Testis (tissue), 5 donors: ENCODE measurements at places on chromosomes 2 and 18. TPM values are rescaled to one million over a fixed set of nuclear protein-coding genes. Genes with fewer than 3 reads are reported as not detected.
A peak's percentile ranks its signal among the peaks of the same experiment; 100 is the strongest.

LAMA3 gene
- total RNA-seq, result 22.1 TPM

MAL gene
- total RNA-seq, result 0.62 TPM

DSEL gene
- total RNA-seq, result 5.7 TPM

AGXT gene
- 0.24 TPM for total RNA-seq

IL1RN gene
- total RNA-seq, result 3.2 TPM

IL1R2 gene
- total RNA-seq, result 3.7 TPM

DSG1 gene
- 3.8 TPM for total RNA-seq

CCDC148 gene
- total RNA-seq, result 5.0 TPM

SERPINB10 gene
- total RNA-seq, result not detected

SERPINB2 gene
- not detected for total RNA-seq

REG3G gene
- total RNA-seq, result 22.3 TPM

GALR1 gene
- 0.43 TPM for total RNA-seq

- no peak for DNase-seq
Measured at GRCh38 chr2:192437653-192438052, 242.9 kb upstream of the TMEFF2 start.

GRCh38 chr2:147543056-147543455, 301.8 kb upstream of the ACVR2A start:
- DNase-seq, result no peak

DNA sequence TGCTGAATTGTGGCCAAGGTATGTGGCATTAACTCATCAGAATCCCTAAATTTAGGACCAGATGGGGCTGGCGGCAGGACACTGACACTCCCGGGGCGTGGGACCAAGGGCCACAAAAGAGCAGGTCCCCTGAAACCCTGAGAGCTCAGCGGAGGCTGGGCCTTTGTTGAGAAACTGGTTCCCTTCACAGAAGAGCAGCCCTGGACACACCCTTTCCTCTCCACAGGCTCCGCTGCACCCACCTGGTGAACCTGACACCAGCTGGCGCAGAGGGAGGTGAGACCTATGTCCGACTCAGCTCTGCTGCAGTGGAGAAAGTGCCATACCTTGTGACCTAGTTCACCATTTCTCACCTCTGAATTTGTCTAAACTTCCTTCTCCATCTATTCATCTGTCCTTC, 119.5 kb downstream of the RTP5 start:
- peak; percentile 7 for DNase-seq

DNA sequence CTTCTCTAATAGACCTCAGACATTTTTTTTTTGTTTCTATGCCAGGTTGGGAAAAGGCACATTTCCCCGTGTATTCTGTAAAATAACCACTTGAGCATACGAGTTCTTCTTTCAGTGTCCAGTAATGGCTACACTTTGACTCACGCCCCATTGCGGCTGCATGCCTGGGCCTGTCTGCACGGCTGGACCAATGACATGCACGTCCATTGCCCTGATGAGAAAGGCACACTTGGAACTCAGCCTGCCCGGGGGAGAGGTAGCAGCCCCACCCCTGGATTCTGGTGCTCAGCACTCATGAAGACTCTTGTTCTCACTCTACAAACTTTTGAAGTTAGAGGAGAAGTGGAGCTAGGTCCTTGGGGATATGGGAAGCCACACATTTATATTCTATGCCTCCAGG, 5.8 kb downstream of the PCARE start:
- no peak for DNase-seq

DNA sequence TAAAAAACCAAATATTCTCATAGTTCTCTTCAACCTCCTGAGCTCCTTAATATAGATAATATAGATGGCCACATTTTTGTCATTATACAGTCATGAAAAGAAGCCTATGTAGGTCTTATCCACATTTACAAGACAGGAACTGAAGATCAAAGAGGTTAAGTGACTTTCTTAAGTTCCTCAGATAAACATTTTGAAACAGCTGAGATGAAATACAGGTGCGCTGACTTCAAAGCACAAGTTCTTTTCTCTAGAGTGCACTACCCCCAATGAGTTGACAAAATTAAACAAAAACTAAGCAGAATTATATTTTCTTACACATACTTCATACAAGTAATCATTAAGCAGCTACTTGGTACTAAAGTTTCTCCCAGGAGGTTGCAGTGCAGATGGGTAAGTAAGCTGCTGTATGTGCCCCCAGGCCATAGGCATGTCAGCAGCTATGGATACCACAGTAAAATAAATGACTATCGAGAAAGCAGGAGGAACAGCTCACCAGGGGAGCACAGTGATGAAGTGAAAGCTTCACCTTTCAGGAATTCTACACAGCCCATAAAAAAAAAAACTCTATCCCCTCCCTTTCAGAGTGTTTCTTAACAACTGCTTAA, 199.8 kb downstream of the DPP10 start:
- DNase-seq, result no peak

DNA sequence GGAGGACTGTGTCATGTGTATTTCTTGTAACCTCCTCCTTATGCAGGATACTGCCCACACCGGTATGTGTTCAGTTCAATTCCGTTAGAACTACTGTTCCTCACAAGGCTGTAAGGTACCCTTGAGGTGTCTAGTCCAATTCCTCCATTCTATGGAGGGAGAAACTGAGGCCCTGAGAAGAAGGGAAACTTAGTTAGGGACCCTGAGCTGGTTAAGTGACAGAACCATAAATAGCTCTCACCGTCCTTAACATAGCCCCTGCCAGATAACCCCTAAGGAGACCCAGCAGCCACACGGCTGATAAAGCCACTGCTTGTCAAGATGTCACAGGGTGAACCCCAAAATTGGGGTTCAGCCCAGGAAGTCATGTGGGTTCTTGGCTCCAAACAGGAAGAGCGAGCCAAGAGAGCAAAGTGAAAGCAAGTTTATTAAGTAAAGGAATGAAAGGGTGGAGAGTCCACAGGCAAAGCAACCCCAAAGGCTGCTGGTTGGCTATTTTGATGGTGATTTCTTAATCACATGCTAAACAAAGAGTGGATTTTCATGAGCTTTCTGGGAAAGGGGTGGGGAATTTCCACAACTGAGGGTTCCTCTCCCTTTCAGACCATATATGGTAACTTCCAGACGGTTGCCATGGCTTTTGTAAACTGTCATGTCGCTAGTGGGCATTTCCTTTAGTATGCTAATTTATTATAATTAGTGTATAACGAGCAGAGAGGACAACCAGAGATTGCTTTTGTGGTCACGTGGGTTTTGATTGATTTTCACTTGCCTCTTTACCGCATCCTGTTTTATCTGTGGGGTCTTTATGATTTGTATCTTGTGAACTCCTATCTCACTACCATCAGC, 83.4 kb upstream of the RTN4 start:
- peak; percentile 54 for DNase-seq

GRCh38 chr2:221527776-221528309, 44.3 kb downstream of the EPHA4 start:
- DNase-seq, result no peak

GRCh38 chr2:207254591-207255464, 89.1 kb upstream of the KLF7 start:
- peak; percentile 66 for DNase-seq

- peak; percentile 92 for DNase-seq
Measured at GRCh38 chr2:215435870-215436704, at the start of gene FN1. FN1 (minus strand) TSS chr2:215436068; CDS start chr2:215435802, 266 bp downstream.

GRCh38 chr2:8457699-8458502, 224.0 kb upstream of the ID2 start:
- DNase-seq, result no peak

GRCh38 chr18:51711298-51711889, 513.9 kb upstream of the MEX3C start:
- no peak for DNase-seq

DNA sequence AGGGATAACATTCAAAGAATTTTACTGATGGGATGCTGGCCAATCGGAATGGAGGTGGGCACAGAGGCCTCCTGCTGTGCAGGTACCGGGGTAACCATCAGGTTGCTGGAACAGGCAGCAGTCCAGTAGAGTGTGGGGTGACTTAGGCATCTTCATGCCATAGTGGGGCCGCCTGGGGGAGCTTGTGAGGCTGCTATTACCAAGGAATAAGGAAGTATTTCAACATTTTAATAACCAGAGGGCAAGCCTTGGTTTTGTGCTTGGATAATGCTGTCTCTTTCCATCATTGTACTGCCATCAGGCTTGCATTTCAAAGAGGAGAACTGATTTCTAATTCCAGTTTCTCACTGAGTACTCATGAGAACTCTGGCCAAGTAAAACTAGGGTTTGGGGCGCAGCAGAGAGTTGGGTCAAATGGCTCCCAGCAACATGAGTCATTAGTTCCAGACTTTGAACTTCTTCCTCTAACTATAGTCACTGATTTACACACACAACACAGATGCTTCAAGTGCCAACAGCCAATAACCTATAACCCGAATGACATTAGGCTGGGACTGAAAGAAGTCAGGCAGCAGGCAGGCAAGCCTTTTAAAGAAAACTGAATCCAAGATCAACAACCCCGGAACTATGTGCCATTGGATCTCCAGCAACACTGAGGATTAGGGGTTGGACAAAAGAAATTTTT, 56.1 kb upstream of the FHL2 start:
- peak; percentile 50 for DNase-seq

DNA sequence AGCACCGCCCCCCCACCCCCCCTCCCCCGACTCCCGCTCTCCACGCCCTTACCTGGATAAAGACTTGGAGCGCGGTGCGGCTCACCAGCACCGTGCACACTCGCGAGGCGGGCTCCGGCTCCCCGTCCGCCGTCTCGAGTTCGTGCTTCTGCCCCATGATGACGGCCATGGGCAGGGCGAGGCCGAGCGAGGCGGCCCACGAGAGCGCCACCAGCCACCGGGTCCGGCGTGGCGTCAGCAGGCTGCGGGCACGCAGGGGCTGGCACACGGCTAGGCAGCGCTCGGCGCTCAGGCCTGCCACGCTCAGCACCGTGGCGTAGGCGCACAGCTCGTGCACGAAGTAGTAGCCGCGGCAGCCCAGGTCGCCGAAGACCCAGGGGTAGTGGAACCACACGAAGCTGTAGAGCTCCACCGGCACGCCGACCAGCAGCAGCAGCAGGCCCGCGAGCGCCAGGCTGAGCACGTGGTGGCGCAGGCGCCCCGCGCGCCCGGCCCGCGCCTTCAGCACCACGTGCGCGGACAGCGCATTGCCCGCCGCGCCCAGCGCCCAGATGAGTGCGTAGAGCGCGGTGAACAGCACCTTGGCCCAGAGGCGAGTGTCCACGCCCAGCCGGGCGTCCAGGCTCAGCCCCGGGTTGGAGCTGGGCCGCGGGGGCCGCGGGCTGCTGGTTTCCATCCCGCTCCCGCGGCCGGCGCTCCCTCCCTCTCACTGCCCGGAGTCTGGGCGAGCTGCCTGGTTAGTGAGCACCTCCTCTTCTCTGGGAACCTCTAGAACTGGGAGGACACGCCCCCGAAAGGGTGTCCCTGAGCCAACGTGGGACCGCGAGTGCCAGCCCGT, at the start of gene NTSR2:
Gene NTSR2 (minus strand): TSS at position 742 of the 838 bp plus-strand sequence. CDS start 66 bp downstream, at position 676.
- DNase-seq, result peak; percentile 80

DNA sequence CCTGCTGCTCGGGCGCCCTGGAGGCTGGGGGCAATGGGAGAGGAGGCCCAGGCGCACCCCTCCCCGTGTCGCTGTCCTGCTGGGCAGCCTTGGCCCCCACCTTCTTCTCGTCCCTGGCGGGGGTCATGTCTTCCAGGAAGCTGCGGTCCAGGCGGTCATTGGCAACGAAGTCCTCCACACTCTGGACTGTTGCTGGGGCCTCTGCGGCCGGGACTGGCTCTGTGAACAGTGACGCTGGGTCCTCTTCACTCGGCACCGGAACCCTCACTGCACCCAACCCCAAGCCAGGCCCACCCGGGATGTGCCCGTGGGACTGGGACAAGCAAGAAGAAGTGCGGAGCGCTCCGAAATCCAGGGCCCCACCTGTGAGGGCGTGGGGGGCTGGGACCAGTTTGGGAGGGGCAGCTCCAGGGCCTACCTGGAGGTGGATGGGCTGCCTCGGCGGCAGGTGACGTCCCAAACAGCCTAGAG, 308.0 kb downstream of the CCDC74A start:
- DNase-seq, result no peak

GRCh38 chr18:22108674-22109073, 60.7 kb upstream of the GATA6 start:
- no peak for DNase-seq

DNA sequence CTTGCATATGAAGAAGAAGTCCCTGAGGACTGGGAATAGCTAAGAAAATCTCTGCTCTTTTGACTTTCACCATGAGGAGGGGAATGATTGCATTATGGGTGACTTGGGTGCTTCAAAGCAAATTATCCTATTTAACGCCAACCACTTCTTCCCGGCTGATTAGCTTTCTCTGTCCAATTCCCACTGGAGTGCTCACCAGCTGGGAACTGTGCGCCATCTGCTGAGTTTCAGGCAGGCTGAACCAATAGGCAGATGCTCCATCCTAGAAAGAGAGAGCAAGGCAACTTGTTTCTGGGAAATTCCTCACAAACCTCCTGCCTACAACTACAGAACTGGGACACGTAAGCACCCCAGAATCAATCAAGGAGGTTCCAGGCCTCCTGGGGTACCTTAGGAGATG, 49.4 kb downstream of the POLE4 start:
- DNase-seq, result no peak

DNA sequence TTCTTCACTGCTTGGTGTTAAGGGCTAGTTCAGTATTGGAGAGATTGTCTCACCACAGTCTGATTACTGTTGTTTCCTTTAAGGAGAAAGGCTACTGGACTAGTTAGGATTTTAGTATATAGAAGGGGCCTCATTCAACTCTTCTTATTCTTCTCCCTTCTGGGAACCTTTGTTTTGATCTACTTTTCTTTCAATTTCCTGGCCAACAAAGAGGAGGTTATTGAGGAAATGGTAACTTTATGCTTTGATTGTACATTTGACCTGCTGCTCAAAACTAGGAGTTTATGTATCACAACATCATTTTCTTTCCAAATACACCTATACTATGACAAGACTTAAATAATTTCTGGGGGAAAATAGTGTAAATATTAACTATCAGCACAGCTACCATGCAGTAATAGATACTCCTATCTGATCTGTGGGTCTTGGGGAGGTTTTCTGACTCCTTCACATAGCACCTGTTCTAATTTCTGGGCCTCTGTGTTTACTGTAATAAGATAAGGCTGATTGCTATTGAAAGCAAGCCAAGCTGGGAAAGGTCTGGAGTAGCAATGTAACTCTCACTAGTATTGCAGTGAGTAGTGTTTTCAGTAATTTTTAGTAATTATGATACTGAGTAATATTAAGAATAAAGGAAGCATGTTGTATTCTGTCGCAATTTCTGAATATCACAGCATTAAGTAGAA, 395.3 kb downstream of the NUP35 start:
- DNase-seq, result no peak

GRCh38 chr2:181725476-181725875, 45.2 kb upstream of the NEUROD1 start:
- DNase-seq, result no peak

- DNase-seq, result no peak
Measured at GRCh38 chr2:149357058-149357457, 26.7 kb downstream of the LYPD6 start.

GRCh38 chr2:235668782-235669181, 174.9 kb downstream of the AGAP1 start:
- no peak for DNase-seq

- DNase-seq, result no peak
Measured at GRCh38 chr2:205814039-205814364, 131.7 kb downstream of the NRP2 start.

GRCh38 chr2:166090908-166091307, 36.9 kb downstream of the SCN1A start:
- no peak for DNase-seq

DNA sequence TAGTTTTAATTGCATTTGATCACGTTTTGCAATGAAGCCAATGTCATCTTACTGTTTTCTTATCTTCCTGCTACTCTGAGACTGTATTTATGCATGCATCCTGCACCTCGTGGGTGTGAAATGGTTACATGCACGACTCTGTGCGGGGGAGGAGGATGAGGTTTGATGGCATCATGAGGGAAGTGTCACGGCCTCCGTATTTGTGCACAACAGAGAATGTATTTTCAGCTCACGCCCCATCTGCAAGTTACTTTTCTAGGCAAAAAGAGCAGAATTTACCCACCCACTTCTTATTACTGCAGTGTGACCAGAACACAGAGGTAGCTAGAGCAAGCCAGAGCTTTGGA, 145.1 kb downstream of the TDRD15 start:
- peak; percentile 86 for DNase-seq
